Left lung (tissue), 14 donors: ENCODE measurements at places on chromosomes 12 and 14. TPM values are rescaled to one million over a fixed set of nuclear protein-coding genes. Genes with fewer than 3 reads are reported as not detected.

- no peak overlapping the region for H3K4me3 ChIP-seq
- H3K27me3 ChIP-seq: no peaks in the 10 kb centered on the region
- no peaks in the 10 kb centered on the region for H3K4me1 ChIP-seq
These were observed 9.8 kb upstream of the RARG start for GRCh38 chr12:53241623-53242412.

- H3K4me1 ChIP-seq: peaks cover 61% of the 10 kb centered on the region
- H3K27ac ChIP-seq: no peak within 1 kb of the TSS
- peaks cover 16% of the 10 kb centered on the region for H3K27me3 ChIP-seq
- DNase-seq: no peak
These were observed at the start of gene PAPLN for GRCh38 chr14:73237219-73237785. PAPLN (plus strand) TSS chr14:73237506; CDS start chr14:73239779, 2,273 bp downstream.

DNA sequence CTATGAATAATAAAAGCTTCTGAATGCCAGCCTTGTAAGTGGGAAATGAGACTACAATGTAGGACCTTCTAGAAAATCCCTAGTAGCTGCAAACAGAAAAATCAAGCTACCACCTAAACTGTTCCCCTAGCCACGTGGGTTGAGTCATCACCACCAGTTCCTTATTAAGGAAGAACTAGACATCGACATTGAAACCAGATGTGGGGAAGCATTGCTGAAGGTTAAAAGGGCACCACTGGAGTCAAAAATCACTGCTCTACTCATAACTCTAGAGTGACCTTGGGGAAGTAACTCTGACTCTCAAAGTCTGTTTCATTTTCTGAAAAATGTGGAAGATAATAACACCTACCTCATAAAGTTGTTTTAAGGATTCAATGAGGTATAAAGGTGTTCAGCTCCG, 9.4 kb upstream of the CNIH1 start:
- DNase-seq: no peak
- no peak overlapping the region for H3K4me3 ChIP-seq
- no peaks in the 10 kb centered on the region for H3K36me3 ChIP-seq
- H3K27me3 ChIP-seq: no peaks in the 10 kb centered on the region

DNA sequence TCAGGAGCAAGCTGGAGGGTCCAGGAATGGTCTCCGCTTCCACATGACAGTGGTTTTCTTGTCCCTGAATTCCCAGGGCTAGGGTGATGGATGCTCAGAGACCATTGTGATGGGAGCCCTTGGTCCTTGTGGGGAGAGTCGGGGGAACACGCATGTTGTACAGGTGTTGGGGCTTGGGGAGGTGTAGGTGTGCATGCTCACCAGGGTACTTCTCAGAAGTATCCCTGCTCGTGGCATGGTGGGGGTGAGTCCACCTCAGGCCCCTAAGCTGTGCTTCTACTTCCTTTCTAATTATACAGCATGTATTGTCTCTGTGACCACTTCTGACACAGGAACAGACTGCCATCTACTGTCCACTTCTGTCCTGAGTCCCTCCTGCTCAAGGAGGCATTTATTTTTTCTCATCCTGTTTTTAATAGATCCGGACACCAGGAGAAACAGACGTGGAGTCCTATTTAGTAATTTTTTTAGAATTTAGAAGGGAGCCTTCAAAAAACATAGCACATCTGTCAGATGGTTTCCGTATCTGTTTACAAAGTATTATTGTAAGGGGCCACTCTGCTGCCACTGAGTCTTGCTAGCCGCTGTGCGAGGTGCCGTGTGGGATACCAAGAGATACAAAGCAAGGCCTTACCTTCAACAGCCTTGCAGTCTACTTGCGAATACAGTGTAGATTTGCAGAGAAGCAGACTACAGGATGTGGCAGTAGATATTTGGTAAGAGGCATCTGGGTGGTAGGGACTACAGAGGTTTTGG, 10.5 kb downstream of the NTF3 start:
- H3K27me3 ChIP-seq: no peaks in the 10 kb centered on the region
- no peak for DNase-seq
- H3K27ac ChIP-seq: no peak overlapping the region

GRCh38 chr12:5177731-5178130, 134.1 kb downstream of the KCNA5 start:
- H3K27me3 ChIP-seq: no peaks in the 10 kb centered on the region
- H3K36me3 ChIP-seq: no peaks in the 10 kb centered on the region
- no peaks in the 10 kb centered on the region for H3K4me1 ChIP-seq

- H3K36me3 ChIP-seq: no peaks in the 10 kb centered on the region
- H3K4me1 ChIP-seq: peaks cover 5% of the 10 kb centered on the region
- no peak overlapping the region for H3K4me3 ChIP-seq
These were observed 16.1 kb upstream of the KRT8 start for GRCh38 chr12:52920937-52921336.

DNA sequence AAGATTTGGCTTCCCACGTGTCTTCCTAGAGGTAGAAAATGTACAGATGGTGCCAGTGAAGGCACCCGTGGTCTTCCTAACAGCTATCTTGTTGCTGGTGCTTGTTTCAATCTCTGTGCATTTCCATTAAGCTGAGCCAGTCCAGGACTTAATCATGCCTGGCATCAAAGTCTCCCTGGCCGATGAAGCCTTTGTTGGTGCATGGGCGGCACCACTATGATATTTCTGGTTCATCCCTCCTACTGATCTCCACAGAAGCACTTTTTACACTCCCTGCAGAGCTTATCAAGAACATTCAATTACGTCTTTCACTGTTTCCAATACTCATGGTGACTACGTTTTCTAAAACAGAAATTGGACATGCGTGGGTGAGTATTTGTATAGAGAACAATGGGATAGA, 128.4 kb downstream of the TTC8 start:
- no peaks in the 10 kb centered on the region for H3K4me1 ChIP-seq
- no peak for DNase-seq
- no peak overlapping the region for H3K4me3 ChIP-seq
- H3K36me3 ChIP-seq: no peaks in the 10 kb centered on the region
- no peak overlapping the region for H3K27ac ChIP-seq

- no peaks in the 10 kb centered on the region for H3K4me1 ChIP-seq
- H3K4me3 ChIP-seq: no peak overlapping the region
- no peaks in the 10 kb centered on the region for H3K27me3 ChIP-seq
- H3K36me3 ChIP-seq: no peaks in the 10 kb centered on the region
- no peak for DNase-seq
These were observed 630.1 kb upstream of the TMEM132C start for GRCh38 chr12:127636882-127637281.

DNA sequence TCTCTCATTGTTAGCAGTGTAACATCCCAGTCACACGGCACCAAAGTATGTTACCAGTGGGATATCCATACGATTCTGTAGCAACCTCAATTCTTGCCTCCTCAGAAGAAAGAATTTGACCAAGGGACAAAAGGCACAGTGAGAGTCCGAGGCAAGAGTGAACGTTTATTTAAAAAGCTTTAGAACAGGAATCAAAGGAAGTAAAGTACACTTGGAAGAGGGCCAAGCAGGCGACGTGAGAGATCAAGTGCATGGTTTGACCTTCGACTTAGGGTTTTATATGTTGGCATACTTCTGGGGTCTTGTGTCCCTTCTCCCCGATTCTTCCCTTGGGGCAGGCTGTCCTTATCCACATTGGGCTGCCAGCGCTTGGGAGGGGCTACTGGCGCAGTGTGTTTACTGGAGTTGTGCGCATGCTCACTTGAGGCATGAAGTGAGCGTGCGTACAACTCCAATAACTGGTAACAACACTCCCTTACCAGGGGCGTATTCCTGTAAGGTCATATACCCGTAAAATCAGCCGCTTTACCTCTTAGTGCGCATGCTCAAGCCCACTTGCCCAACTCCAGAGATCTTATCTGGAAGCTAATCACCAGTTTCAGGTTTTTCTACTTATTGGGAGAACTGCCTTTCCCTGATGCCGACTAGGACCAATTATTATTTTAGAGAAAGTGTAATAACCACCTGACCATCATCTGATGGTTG, 71.7 kb downstream of the FAR2 start:
- H3K27me3 ChIP-seq: no peaks in the 10 kb centered on the region
- no peaks in the 10 kb centered on the region for H3K36me3 ChIP-seq
- no peak overlapping the region for H3K27ac ChIP-seq
- H3K4me1 ChIP-seq: no peaks in the 10 kb centered on the region

DNA sequence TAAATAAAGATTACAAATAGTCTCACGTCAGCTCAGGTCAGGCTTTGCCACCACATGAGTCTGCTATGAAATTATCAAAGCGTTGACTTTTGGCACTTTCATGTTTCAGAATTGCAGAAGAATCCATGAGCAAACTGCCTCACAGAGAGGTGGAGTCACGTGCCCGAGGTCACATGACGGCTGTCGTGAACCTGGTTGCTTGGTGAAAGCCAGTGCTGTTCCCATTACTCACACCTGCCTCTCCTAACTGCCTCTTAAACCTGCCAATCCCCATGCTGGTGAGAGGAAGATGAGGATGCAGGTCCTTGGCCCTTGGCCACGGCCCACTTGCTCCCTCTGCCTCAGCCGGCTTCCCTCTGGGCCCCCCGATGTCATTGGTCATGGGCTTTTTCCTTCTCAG, 272.7 kb downstream of the BCL11B start:
- H3K4me3 ChIP-seq: no peak overlapping the region
- H3K36me3 ChIP-seq: no peaks in the 10 kb centered on the region
- no peaks in the 10 kb centered on the region for H3K4me1 ChIP-seq
- H3K27ac ChIP-seq: no peak overlapping the region
- no peaks in the 10 kb centered on the region for H3K27me3 ChIP-seq
- DNase-seq: no peak

DNA sequence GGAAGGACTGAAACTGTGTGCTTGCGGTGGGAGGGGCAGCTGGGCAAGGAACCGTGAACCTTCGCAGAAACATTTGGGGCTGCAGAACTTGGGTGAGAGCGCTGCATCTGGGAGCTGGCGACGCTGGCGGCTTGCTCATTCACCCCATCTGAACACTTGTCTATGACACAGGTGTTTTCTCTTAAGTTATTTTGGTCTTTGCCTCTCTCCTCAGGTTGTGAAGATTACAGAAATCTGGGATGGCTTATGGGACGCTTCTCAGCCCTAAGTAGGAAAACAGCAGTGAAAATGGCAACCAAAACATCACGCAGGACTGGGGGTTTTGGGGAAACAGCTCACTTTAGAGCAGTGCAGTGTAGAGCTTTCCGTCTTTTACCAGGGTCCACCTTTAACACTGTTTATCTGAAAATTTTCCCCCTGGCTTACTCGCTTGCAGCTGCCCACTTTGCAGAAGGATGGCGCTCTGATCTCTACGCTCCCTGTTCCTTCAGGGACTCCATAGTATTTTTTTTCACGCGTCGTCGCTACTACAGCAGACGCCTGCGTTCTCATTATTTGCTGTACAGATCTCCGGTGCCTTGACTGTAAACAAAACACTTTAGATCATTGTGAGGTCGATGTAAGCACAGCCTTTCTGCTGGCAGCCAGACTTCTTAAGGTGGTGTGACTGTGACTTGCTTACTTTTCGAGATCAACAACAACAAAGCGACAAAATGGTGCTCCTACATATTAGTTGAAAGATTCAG, 2.7 kb upstream of the CDKN1B start:
- H3K4me1 ChIP-seq: peaks cover 37% of the 10 kb centered on the region
- H3K27me3 ChIP-seq: no peaks in the 10 kb centered on the region
- DNase-seq: peak; percentile 59
- peak overlapping the region; percentile 5 for H3K4me3 ChIP-seq
- no peaks in the 10 kb centered on the region for H3K36me3 ChIP-seq

- H3K27me3 ChIP-seq: no peaks in the 10 kb centered on the region
- H3K4me3 ChIP-seq: no peak overlapping the region
- H3K36me3 ChIP-seq: no peaks in the 10 kb centered on the region
- H3K27ac ChIP-seq: peak overlapping the region; percentile 40
- DNase-seq: no peak
These were observed 44.5 kb downstream of the CCNK start for GRCh38 chr14:99525699-99526080.

DNA sequence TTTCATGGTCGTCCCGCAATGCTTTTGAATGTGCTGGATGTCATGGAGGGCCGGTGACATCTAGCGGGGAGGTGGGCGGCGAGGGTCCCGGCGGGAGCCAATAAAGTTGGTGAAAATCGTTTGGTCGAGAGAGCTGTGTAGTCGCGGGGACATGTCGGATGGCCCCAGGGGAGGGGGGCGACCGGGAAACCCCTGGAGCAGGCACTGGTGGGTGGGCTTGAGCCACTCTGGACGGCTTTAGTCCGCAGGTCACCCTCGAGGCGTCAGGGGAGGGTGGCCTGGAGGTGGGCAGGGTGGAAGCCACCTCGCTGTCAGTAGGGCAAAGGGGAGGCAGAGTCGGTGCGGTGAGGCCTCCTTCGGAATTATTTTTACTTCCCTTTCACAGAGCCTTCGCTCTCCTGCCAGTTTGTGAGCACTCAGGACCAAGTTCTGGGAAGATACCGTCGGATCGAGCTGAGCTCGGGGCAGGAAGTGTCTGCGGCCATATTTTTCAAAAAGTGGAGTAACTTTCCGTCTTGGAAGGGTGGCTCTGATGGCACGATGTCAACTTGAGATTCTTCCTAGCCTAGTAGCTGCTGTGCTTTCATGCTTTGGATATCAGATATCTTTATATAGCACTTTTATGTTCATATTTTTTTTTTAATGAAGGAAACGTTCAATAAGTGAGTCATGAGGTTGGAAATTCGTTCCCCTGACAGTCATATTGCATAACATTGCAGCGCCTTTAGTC, 28.2 kb downstream of the WBP11 start:
- peak; percentile 83 for DNase-seq
- H3K4me3 ChIP-seq: peak overlapping the region; percentile 76
- no peaks in the 10 kb centered on the region for H3K4me1 ChIP-seq
- peak overlapping the region; percentile 97 for H3K27ac ChIP-seq
- H3K36me3 ChIP-seq: no peaks in the 10 kb centered on the region

DNA sequence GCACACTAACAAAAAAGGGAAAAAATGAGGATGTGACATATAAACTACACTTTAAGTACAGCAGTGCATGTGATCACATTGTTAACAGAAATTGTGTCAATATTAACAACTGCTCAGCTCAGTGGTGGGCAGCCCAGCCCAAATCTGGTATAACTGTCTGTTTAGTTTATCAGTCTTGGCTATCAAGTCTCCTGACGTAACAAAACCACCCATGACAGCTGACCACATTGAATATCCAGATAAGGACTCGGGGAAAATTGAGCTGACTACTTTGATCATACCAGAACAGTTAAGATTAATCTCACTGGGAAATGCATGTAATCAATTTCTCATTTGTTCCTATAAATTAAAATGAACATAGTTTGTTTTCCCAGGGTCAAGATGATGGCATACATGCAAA, 396.6 kb downstream of the SNAPC1 start:
- H3K4me1 ChIP-seq: no peaks in the 10 kb centered on the region
- no peaks in the 10 kb centered on the region for H3K27me3 ChIP-seq
- DNase-seq: no peak
- no peak overlapping the region for H3K27ac ChIP-seq

GCH1 gene
- total RNA-seq: 9.0 TPM

KRT2 gene
- total RNA-seq: not detected

HOXC12 gene
- not detected for total RNA-seq

SLC25A21 gene
- total RNA-seq: 1.0 TPM

GSKIP gene
- total RNA-seq: 22.2 TPM

DUSP6 gene
- 115 TPM for total RNA-seq

FGF6 gene
- not detected for total RNA-seq

ESR2 gene
- 0.58 TPM for total RNA-seq

DNAH10 gene
- total RNA-seq: 0.79 TPM

POTEM gene
- not detected for total RNA-seq

ZDHHC22 gene
- total RNA-seq: not detected

B4GALNT3 gene
- 34.0 TPM for total RNA-seq

GPR84 gene
- total RNA-seq: 0.99 TPM

WNT1 gene
- not detected for total RNA-seq

AMN gene
- 16.9 TPM for total RNA-seq
